ENCODE measurements at places on chromosomes 1 and 21.

DNA sequence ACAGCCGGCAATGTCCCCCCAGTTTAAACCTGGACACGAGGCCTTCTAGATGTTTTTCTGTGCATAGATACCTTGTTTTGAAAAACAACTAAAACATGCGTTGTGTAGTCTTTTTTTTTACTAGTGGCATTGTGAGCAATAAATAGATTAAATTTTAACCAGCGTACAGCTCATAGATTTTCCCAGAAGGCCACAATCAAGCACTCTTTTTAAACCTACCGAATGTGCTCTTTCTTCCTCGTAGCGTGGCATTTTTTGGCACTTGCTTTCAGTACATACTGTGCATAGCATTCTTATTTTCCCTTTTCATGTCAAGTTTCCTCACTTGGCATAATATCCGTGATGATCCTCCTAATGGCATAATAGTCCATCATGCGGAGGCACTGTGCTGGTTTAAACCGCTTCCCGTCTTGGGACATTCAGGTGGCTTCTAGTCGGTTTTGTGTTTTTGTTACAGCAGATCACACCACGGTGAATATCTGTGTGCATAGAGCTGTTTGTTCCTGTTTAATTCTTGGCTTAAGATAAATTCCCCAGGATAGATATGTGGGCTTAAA is 95.3 kb downstream of the PDE9A start:
- DNase-seq, result no peak

DNA sequence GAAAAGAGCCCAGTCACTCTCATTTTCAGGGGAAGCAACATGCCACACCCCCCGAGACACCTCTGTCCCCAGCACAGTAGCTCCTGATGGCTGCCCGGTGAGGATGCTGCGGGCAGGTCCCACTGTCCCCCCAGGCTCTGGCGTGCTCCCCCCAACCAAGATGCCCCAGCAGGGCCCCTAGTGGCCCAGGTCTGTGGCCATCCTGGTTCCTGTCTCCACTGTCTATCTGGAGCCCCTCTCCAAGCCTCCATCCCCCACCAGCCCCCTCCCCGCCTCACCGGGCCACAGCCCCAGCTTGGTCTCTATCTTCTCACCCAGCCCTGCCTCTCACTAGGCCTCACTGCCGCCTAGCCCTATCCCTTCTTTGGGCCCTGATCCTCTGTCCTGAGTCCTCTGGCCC is 61.8 kb downstream of the UBIAD1 start:
- DNase-seq, result no peak

- DNase-seq, result no peak
Measured at GRCh38 chr1:57277681-57278080, 146.2 kb downstream of the DAB1 start.

- no peak for DNase-seq
Measured at GRCh38 chr1:56106531-56107274, 472.7 kb downstream of the PLPP3 start.

DNA sequence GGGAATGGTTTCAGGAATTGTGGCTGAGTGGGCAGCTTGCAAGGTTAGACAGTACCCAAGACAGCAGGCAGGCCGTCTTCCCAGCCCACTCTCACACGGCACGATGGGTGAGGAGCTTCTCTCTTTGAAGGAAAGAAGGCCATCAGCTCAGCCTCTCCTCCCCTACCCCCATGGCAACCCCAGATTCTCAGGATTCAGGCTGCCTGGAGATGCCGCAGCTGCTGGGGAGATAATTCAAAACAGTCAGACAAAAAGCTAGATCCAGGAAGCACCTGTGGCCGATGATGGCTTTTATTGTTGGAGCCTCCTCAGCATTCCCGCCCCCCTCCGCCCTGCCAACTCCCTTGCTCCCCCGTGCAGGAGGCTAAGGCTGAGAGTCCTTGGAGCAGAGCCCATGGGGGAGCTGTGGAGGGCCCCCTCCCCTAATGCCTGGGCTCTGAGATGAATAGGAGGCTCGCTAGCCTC is 220.5 kb downstream of the TRABD2B start:
- DNase-seq, result no peak

DNA sequence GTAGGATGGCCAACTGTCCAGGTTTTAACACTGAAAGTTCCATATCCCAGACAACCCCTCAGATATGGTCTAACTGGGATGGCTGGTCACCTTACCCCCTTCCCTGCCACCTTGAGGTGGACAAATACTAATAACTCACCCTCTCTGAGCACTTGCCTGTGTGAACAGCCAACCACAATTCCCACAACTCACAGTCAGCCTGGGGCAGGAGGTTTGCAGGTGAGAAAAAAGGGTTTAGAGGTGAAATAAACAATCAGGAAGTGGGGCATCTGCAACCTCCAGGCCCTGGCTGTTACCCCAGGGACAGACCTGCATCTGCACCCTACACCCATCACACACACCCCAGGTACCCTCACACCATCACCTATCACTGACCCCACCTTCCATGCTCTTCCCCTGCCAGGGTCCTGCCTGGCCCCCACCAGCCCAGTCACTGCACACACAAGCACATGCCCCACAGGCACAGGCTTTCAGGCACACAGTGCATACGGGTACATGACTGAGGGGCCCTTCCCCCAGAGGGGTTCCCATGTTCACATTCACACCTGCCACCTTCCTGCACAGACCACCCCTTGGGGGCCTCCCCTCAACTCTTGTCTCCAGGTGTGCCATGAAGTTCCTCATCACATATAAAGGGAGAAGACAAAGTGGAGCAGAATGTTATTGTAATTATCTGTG is 679.5 kb downstream of the MATN1 start:
- no peak for DNase-seq

DNA sequence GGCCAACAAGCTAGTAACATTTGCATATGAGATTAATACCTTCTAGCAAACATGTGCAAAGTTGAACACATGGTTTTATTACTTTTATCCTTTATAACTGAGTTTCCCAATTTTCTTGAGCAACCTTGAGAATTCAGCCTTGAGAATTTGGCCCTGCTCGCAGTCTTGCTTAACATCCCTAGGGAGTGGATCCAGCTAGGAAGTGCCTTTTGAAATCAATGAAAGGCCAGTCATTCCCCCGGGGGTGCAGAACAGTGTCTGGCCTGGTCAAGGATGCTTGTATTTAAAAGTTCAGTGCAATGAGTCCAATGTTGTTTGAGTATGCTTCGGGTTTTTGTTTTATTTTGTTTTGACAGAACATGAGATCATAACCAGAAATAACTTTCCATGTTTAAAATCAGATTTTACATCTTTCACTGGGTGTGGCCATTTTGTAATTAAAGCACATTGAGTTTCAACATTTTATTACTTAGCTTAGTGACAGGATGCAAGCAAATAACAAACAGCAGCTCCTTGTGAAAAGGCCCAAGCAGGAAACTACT is 16.7 kb downstream of the PALMD start:
- DNase-seq, result peak; percentile 77

DNA sequence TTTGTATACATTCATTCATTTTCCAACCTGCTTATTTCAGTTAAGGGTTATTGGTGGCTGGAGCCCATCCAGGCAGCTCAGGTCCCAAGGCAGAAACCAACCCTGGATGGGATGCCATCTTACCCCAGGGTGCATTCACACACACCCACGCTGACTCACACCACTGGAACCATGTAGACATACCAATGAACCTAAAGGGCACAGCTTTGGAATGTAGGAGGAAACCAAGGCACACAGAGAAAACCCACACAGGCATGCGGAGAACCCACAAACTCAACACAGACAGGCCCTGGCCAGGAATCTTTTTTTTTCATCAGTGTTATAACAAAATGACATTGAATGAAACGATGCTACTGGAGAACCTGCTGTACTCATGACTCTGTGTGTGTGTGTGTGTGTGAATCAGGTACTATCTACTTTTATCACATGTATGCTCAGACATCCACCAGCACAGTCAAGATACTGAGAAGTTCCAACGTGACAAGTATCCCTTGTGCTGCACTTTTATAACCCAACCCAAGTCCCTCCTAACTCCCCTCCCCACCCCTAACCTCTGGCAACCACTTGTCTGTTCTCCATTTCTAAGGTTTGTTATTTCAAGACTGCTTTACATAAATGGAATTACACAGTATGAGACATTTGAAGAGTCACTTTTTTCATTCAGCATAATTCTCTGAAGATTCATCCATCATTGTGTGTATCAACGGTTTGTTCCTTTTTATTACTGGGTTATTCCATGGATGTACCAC is 286.8 kb upstream of the PLD5 start:
- no peak for DNase-seq

- no peak for DNase-seq
Measured at GRCh38 chr1:201709564-201710295, 119.2 kb upstream of the IPO9 start.

DNA sequence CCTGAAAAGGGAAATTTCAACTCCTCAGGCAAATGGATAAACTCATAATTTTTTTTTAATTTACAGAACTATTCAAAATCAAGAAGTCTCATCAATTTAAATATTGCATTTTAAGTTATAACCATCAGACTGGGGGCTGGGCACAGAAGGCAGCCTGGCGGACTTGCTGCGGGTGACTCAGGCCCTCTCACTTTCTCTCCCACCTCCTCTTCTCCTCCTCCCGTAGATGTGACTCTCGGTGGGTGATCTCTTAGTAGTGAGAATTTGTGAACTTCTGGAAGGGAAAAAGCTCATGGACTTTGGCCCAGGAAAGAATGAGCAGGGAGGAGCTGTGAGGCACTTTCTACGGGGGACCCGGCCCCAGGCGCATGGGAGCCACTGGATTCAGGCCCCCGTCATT is 32.9 kb downstream of the CLIC6 start:
- no peak for DNase-seq

DNA sequence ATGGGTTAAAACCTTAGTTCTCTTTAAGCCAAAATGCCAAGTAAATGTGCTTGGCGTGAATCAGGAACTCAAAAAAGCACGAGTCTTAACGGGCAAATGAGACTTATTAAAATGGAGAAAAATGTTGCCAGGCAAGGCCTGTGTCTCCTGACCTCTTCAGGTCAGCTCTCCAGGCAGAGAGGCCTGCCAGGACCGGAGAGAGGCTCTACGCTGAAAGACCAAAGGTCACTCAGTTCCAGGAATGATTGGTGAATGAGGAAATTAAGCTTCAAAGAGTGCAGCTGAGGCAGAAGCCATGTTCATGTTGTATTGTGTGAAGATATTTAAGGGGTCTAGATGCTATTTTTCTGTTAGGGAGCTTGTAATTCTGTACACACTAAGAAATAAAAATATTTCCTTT is 66.6 kb downstream of the SPAG17 start:
- no peak for DNase-seq

DNA sequence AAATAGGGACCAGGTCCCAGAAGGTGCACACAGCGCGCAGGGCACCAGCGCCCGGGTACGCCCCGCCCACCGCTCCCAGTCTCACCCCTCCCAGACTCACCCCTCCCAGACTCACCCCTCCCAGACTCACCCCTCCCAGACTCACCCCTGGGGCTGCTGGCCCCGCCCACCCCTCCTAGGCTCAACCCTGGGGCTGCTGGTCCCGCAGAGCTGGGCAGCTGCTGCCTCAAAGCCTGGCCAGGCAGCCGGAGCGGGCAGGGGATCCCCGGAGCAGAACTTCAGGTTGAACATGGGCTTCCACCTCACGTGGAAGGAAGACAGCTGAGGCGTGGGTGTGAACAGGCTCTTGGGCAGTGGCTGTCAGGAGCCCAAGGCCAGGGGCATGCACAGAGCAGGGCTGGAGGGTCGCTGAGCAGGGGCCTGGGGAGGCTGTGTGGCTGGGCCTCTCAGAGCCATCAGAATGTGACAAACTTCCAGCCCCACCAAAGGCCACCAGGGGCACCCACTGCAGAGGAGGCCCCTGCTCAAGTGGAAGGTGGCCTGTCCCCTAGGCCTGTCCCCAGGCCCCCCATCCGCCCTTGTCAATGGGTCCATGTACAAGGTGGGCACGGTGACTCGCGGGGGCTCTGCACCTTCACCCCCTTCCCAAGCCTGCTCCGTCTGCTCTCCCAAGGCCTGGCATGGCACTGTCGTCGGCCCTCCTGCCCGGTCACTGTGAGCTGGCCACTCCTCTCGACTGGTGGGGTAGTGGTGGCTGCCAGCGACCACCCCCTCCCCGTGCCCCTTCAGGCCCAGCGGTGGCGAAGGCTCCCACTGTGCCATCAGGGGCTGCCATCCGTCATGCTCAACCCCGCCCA is 20.4 kb upstream of the SUMO3 start:
- DNase-seq, result no peak

- peak; percentile 77 for DNase-seq
Measured at GRCh38 chr21:32794644-32795079, 23.1 kb upstream of the PAXBP1 start.

DNA sequence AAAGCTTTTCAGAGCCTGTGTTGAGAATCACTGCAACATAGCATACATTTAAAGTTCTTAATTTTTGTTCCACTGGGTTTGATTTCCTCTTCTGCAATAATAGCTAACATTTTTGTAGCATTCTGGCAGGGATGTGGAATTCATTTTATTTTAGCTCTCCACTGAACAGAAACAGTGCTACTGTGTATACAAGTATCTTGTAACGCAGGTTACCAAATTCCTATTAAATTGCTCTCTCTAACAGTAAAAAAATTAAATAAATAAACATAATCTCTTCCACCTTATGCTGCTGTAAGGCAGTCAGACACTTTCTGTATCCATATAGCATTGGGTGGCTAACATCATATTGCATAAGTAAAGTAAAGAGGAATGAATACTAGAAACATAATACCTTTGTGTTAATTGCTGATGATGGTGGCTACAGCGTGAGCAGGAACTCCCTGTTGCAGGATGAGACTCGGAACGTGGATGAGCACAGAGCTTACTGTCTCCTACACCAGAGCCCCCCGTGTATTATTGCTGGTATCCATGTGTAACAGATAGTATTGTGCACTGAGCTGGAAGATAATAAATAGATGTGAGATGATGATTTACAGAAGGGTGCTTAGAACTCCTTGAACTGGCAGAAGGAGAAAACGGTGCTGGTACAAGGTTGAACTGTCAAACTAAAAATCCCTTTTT is 276.9 kb upstream of the SNX7 start:
- DNase-seq, result no peak

GRCh38 chr1:226784081-226785049 is 45.3 kb upstream of the ITPKB start:
- DNase-seq, result peak; percentile 86

DNA sequence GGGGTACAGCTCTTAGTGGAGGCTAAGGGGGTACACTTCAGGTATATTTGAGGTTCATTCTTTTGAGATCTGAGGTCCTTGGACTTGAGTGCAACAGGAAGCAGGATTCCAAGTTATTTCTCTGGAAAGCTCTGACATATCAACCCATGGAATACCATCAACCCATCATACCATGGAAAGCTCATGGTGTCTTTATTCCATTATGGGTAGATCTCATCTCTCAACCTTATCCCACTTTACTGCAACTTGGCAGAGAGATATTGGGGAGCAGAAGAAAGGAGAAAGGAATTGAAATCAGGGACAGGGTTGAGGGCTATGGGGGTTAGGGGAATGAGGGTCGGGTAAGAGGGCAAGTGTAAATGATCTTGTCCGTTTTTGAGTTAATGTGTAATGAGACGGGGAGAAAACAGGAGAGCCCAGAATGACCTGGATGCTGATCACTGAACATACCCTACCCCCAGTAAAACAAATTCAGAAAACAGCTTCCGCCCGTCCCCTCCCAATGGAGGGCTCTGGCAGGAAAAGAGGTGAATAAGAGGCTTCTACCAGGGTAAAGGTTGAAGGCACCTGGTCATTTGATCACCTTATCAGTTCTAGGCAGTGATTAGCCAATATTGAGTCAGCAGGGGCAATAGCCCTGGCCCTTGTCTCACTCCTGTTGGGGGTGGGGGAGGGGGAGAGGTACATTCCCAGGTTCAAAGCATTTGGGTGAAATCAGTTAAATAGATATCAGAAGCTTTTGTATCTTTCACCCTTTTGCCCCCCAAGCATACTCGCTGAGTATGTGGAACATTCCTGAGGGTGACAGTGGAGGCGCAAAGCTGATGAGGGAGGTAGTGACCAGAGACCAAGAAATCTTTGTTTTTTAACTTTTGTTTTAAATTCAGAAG is 622 bp upstream of the APOA2 start:
- no peak for DNase-seq

GRCh38 chr1:24560361-24560760 is 4.5 kb downstream of the NCMAP start:
- no peak for DNase-seq
